ENCODE measurements at places on chromosomes 6 and 20.

DNA sequence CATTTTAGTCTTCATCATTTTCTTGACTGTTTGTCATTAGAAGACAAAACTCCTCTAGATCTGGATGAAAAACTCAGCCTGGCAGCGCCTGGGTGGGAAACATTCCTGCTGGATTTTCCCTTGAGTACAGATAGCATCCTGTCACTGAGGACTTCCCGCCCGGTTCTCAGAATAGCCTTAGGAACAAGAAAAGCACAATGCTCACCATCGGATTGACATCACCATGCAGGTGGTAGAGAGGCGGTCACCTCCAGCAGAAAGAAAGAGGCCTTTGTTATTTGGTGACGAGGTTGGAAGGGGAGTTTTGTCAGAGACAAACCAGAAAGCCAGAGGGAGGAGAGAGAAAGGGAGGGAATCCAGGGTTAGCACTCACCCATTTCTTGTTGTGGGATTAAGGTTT, 39.8 kb downstream of the KIF25 start:
- DNase-seq: peak; percentile 58

- peak; percentile 82 for DNase-seq
These were observed 9.1 kb upstream of the SHLD1 start for GRCh38 chr20:5741089-5741488.

DNA sequence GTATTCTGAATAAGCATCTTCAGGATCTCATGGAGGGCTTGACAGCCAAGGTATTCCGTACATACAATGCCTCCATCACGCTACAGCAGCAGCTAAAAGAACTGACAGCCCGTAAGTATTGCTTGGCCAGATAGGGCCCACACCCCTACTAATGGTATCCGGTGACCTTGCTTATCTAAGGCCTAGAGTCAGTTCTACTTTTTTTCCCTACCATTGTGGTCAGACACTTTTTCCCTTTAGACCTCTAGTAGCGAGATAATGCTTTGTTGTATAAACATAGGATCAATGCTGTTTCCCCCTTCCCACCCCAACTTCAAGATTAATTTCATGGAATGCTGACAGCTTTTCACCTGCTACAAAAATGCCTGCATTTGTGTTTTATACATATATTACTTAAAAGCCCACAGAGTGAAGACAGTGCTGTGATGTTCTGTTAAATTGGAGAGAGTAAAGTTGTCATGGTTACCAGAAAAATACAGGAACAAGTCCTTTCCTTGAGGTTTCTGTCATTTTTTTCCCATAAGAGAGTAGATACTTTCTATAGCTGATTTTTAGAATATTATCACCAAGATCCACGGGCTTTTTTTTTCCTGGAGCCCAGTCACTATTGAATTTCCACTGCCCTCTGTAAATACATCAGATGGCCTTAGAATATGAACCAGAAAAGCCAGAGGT, 20.9 kb upstream of the PLCG1 start:
- no peak for DNase-seq

DNA sequence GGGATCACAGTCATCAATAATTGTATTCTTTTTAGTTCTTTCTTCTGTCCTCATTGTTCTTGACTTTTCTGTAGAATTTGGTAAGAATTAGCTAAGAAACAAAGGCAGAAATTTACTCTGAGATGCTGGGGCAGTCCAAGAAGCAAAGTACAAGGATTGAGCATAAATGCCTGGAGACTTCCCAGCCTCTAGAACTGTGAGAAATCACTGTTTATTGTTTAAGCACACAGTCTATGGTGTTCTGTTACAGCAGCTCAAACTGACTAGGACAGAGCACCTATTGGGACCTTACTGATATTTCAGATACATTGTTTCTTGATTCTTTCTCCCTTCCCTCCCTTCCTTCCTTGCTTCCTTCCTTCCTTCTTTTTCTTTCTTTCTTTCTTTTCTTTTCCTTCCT, 192.7 kb upstream of the SLC35B3 start:
- DNase-seq: no peak
